Cerebellar cortex (tissue), 1 donor: ENCODE measurements at places on chromosomes 12 and 14.

DNA sequence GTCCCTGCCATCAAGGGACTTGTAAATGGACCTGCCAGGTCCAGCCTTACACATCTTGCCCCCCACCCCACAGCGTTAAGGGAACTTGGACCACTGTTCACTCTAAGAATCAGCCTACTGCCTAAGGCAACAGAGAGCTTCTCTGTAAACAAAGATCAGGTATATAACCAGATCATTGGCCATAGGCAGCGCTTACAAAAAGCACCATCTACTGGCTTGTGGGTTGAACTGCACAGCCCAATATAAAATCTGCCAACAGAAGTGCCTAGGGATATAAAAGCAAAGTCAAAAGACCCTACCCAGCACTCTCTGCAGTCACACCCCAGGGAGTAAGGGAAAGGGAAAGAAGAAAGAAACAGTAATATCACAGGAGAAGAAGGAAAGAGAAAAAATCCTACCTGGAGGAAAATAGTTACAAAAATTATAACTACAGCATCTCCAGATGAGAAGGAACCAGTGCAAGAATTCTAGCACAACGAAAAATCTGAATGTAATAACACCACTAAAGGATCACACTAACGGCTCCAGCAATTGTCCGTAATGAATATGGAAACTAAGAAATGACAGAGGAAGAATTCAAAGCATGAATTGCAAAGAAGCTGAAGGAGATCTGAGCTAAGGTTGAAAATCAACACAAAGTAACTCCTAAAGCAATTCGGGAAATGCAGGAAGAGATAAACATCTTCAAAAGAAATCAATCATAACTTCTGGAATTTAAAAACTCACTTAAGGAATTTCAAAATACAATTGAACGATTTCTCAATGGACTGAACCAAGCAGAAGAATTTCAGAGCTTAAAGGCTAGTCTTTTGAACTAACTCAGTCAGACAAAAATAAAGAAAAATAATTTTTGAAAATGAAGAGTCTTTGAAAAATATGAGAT lies 95.2 kb upstream of the PCED1B start:
- peak; percentile 30 for DNase-seq

DNA sequence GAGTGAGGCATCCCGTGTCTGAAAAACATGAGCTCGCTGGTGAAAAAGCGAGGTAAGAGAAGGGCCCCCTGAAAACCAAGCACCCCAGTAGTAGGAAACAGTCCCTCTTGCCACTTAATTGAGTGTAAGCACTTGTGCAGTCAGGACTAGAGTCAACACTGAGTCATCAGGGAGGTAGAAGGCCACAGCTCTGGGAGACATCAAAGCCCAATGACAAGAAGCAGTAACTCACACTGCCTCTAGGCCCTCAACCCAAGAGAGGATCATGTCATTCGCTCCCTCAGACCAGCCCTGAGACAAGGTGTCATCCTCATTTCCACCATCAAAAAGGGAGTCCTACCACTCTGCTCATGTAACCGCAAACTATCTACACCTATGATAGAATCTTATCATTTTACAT lies 17.8 kb downstream of the POMT2 start:
- no peak for DNase-seq

DNA sequence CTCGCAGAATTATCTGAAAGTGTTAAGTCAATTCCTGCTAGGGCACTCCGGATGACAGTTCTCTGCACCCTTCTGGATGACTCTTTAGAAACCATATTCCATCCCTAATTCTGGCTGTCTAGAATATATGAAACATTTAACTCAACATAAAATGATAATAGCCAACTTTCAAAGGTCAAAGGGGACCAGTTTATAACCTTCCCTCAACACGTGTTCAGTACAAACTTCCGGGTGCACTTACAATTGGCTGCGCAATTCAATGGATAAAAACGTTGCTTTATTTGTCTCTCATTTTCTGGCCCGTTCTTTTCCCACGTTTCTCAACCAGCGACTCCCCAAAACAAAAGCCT lies 1.3 kb downstream of the SBNO1 start:
- DNase-seq: no peak

DNA sequence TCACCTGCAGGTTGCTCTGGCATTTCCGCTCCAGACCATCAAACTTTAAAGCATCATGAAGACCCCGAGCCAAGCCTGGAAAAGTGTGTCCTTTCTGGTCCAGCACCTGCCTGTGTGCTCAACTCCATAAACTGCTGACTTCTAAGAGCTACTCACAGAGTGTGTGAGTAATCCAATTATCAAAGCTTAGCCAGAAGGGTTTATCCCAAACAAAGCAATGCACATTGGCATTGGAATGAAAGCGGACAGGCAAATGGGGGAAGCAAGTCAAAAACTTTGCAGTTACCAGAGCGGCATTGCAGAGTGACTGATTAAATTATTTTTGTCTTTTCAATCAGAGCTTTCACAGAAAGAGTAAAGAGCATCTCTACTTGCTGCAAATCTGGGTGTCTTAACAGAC lies 1262.4 kb upstream of the SEL1L start:
- DNase-seq: no peak

GRCh38 chr14:61836184-61836583 lies 74.0 kb downstream of the SNAPC1 start:
- DNase-seq: no peak

DNA sequence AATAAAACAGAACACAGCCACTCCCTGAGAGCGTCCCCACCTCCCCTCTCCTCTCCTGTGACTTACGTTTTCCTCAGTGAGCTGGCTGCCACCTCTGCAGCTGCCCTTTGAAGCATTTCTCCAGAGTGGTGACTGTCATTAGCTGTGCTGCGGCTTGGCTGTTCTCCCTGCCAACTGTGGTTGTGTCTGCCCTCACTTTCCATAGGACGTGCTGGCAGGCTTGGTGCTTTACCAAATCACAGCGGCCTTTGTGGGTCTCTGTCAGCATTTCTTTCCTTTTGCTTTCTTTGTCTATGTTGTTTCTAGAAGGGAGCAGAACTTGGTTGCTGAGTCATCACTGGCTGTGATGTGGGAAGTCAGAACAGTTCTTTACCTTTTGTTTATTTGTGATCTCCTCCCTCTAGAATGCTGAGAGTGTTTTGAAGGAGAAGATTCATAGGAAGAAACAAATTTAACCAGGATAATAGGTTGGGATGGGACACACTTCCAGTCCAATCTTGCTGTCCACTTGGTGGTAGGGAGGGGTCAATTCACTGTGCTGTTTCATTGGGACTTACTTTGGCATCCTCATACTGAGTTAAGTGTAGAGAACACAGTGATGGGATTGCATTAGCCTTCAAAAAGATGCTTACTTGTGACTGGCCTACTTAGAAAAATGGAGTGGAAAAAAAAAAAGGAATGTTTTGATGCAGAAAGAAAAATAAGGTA lies 88.2 kb downstream of the TMX1 start:
- no peak for DNase-seq

DNA sequence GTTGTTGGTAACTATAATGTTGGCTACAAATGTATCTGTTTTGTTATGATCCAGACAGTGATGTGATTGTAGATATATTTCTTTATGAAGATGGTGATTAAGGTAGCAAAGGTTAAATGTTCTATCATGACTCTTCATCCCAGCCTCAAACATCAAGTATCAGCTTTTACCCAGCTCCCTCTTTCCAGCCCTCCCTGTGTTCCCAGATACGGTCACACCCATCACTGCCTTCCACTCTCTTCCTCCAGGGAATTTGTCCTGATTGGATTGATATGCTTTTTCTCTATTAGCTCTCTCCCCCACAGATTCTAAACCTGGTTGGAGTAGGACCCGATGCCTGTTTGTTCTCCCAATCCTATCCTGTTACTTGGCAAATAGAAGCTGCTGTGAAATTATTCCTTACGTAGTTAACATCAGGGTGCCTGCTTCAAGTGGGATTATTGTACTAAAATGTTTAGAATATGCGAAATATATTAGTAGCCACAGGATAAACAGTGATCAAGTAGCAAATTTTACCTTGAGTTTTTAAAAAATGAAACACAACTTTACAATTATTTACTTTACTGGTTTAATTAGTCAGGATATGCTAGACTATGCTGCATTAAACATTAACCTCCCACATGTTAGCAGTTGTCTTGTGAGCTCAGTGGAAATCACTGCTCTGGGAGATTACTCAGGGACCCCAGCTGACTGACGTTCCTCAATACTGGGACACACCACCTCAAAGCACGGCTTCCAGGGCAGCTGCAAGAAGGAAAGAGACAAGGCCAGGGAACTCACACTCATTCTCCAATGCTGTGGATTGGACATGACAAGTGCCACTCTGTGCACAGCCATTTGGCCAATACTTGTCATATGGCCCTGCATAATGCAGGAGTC lies 165.3 kb downstream of the ALX1 start:
- DNase-seq: no peak

- DNase-seq: no peak
Measured at GRCh38 chr14:21352587-21352986, 31.2 kb downstream of the SUPT16H start.

DNA sequence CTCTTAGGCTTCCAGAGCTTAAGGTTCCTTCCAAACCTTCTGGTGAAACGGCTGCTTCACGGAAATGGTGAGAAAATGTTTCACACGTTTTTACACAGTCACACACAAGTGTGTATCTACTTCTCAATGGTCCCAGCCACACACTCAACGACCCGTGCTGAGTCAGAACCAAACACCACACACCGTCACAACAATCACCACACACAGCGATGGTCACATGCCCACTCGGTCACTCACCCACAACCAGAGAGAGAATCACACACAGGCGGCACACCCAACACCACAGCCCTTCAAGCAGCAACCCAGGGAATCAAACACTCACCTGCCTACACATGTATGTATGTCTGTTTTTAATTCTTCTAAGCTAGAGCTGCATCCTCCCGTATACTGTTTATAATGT lies 12.6 kb upstream of the PLEKHD1 start:
- DNase-seq: no peak

DNA sequence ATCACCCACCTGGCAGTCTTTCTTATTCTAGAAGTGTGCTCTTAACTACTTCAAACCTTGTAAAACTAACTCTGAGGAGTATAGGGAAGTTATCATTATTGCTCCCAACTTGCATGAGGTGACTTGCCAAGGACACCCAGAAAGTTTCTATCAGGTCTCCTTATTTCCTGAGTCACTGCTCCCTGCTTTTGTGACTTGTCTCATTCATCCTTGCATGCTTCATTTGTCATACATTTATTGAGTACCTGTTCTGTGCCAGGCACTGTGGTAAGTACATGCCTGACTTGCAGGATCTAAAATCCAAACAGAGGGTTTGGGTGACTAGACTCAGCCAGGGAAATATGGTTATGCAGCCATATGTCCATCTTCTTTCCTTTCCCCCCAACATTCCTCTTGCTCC lies 25.5 kb downstream of the CFAP251 start:
- DNase-seq: no peak

DNA sequence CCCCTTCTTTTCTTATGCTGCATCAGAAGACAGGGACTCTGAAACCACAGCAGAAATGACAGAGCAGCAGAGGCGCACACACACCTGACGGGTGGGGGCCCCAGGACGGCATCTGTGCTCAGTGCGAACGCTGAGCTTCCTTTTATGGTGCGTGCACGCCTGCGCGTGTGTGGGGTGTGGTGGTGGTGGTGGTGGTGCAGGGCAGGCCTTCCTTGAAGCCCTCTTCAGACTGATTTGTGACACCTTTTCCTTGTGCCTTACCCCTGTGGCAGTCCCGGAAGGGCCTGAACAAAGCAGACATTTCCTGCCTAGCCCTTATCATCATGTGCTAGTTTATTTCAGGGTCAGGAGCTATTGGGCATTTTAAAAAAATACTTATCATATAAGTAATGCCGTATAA lies 75.7 kb downstream of the TSPAN9 start:
- no peak for DNase-seq

- DNase-seq: peak; percentile 52
Measured at GRCh38 chr12:104138797-104139152, 765 bp upstream of the NFYB start.

DNA sequence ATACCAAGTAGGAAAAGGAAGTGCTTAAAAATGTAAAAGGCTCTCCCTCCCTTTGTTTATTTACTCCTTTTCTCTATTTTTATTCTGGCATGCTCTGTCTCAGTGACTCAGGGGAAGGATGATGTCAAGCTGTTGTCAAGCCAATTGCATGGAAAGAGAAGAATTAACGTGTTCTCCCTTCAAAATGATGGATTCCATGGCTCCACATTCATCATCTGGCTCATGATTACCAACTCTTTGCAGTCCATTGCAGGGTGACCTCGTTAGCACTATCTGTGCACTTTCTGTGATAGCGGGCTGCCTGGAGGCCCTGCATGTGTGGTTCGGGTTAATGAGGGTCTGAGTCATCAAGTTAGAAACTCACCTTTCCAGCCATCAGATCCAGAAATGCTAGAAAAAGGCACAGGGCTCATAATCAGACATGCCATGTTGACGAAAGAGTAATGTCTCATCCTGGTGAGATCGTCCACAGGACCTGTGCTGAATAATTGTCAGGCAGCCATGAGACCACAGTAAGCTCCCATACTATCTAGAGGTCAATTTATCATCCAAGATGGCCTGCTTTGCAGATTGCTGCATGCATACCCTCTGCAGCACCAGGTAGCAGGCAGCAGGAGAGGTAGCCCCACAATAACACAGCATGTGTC lies 79.2 kb upstream of the BTG1 start:
- no peak for DNase-seq

GRCh38 chr12:115437061-115437567 lies 753.1 kb upstream of the TBX3 start:
- DNase-seq: no peak

DNA sequence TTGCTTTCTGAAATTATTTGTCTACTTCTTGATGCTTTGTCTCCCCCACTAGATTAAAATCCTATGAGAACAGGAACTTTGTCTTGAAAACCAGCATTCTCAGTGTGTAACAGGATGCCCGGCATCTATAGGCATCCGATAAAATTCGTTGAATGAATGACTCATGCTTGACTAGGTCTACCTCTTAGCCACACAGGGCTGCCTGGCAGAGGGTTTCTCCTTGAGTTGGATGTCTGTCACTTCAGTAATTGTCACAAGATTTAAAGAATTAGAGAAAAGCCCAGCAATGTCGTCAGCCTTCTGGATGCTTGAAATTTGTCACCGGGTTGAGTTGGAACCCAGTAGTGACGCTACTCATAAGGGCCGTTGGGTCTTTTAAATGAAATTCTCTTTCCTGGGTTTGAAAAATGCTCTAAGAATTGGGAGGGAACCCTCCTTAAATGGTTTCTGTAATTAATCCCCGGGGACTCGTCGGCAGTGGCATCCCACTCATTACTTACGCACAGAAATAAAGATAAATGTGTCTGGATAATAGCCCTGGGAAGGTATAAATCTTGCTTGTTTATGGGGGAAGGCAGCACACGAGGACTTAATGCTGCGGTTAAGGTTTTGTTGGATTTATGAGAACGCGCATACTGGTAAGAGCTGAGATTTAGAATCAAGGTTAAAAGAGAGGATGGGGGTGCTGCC lies 194.1 kb downstream of the AACS start:
- DNase-seq: no peak

DNA sequence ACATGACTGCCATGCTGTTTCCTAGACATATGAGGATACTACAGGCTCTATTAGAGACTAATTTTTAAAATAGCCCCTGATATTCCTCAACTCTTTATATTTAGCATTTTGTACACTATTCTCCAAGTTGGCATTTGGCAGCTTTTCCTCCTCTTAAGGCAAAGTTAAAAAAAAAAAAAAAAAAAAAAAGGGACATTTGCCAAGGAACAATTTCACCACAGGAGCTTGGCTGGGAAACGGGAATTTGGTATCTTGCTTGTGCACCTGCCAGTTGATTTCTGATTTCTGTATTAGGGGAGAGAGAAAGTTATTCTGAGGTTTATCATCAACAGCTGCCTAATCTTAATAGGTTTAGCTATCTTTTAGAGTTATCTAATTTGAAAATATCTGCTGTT lies 87.2 kb downstream of the CAND1 start:
- DNase-seq: no peak
